ENCODE measurements at places on chromosomes 7 and 10.

- no peak for DNase-seq
These were observed 57.0 kb downstream of the YKT6 start for GRCh38 chr7:44257618-44258422.

DNA sequence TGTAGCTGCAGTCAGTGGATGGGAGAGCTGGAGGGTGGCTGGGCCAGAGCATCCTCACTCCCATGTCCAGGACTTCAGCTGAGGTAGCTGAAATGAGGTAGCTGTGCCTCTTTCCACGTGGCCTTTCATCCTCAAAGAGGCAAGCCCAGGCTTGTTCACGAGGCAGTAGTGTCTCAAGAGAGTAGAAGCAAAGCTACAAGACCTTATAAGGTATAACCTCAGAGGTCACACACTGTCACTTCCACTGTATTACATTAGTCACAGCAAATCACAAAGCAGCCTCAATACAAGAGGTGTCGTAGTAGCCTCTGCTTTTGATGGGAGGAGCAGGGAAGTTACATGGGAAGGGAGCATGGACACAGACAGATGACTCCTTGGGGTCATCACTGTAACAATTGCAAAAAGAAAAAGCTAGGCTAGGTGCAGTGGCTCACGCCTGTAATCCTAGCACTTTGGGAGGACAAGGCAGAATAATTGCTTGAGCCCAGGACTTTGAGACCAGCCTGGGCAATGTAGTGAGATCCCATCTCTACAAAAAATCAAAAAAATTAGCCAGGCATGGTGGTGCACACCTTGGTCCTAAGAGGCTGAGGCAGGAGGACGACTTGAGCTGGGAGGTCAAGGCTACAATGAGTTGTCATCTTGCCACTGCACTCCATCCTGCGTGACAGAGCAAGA is 97.5 kb downstream of the SKIDA1 start:
- no peak for DNase-seq

DNA sequence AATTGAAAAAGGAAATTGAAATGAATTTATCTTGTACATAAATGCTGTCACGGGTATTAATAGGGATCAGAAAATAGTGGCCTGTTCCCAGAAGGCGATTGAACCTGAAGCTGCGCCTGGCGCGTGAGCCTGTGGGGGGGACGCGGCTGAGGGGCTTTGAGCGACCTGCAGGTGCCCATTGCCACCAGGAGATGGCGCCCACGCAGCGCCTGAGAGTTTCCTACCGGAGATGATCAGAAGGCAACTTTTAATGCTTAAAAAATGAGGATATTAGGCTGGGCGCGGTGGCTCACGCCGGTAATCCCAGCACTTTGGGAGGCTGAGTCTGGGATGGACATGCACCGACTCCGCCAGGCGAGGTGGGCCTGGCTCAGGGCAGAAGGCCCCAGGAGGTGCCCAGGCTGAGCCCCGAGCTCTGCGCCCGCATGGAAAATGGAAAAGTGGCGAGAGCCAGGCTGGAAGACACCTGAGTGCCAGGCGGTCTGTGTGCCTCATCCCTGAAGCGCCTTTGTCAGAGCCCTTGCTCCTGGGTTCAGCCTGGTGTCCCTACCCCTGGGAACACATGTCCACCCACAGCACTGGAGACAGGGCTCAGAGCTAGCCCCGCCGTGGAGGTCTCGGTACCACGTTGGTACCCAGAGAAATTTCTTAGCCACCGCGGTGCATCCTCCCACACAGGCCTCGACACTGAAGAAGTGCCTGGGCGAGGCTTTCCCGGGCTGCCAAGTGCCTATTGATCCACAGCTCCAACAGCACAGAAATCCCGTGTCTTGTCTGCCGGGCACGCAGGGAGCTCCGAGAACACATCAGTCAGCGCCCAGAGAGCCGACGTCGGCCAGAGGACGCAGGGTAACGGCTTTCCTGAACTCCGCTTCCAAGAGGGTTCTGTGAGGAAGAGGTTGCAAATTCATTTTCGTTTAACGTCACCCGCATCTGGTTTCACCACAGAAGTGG is 117.4 kb downstream of the INPP5A start:
- DNase-seq, result peak; percentile 60

- no peak for DNase-seq
These were observed 388.2 kb upstream of the TEX47 start for GRCh38 chr7:89183712-89184111.

GRCh38 chr7:68288144-68288593 is 1291.5 kb downstream of the TYW1 start:
- no peak for DNase-seq

DNA sequence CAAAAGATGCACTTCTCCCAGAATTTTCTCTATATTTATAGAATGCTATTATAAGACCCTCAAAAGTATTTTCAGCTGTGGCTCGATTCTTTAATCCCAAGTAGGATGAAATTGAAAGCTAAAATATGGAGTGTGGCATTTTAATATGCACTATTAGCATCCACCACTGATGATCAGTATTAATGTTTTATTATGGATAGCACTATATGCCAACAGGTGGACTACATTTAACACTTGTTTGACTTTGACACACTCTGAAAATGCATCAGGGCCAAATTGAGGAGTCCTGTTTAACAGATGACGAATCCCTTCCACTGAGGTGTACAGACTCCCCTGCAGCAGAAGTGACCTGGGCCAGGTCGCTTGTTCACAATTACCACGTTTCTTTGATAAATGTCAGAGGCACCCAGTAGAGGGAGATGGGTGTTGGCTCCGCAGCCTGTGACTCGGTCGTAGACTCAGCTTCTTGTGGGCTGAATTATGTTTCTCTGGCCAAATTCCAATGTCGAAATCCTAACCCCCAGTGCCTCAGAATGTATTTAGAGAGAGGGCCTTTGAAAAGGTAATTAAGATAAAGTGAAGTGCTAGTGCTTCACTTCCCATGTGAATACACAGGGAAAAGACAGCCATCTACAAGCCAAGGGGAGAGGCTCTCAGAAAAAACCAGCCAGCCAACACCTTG is 48.1 kb downstream of the WIPF3 start:
- no peak for DNase-seq

GRCh38 chr7:87635921-87636320 is 7.7 kb downstream of the RUNDC3B start:
- DNase-seq, result no peak

DNA sequence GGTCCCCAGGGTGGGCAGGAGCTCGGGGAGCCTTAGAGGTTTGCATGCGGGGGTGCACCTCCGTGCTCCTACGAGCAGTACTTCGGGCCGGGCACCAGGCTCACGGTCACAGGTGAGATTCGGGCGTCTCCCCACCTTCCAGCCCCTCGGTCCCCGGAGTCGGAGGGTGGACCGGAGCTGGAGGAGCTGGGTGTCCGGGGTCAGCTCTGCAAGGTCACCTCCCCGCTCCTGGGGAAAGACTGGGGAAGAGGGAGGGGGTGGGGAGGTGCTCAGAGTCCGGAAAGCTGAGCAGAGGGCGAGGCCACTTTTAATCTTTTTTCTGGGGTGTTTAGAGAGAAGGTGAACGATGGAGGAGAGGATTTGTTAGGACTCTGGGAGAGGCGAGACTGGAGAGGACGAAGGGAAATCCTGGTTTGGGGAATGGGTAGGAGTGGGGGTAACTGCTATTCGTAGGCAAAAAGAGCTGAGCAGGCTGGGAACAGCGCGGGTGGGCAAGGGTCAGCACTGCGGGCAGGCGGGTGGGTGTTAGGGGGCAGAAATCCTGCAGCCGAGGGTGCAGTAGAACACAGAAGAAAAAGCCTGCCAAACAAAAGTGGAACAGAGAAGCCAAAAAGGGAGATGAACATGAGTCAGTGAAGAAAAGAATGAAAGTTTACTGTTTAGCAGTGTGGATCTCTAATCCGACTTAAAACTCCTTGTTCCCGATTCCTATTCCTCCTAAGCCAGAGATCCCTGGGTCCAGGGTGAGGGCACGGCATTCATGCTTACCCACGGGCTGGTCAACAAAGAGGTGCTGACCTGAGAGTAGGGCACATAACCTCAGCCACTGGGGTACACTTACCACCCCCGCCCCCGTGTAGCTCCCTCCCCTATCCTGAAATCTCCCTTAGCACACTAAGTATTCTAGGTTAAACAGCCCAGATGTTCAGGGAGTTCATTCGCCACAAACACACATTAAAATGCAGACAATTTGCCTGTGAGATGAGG is 26.9 kb downstream of the PRSS2 start:
- DNase-seq, result no peak

- DNase-seq, result no peak
These were observed 31.9 kb downstream of the MICU1 start for GRCh38 chr10:72593963-72594362.

GRCh38 chr7:4479367-4480039 is 202.6 kb upstream of the FOXK1 start:
- DNase-seq, result peak; percentile 79

DNA sequence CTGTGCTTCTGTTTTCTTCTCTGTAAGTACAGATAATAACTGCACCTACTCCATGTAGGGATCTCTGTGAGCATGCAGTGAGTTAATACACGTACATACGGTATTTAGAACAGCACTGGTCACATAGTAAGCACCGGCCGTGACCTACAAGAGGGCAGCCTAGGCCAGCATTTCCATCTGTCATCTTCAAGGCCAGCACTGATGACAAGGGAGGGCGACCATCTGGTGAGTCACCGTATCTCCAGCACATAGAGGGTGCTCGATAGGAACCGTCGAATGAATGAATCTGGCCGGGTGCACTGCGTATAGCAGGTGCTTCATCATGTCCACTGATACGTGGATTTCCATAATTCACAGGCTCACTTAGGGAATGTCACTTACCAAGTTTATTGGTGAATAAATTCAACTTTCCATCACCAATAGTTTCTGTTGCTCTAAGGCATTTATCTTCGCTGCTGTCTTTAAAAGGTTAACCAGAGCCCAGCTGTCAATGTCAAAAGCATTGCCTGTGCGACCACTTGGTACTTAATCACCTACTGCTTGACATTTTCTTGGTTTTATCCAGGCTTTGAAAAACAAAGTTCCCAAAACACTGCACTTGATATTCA is 8.3 kb downstream of the NOD1 start:
- peak; percentile 19 for DNase-seq

GRCh38 chr7:117435475-117436043 is 8.3 kb upstream of the ASZ1 start:
- DNase-seq, result no peak

- no peak for DNase-seq
These were observed 147.3 kb downstream of the ZNF33B start for GRCh38 chr10:42491001-42491592.

GRCh38 chr10:24616536-24616935 is 107.2 kb downstream of the ARHGAP21 start:
- no peak for DNase-seq

DNA sequence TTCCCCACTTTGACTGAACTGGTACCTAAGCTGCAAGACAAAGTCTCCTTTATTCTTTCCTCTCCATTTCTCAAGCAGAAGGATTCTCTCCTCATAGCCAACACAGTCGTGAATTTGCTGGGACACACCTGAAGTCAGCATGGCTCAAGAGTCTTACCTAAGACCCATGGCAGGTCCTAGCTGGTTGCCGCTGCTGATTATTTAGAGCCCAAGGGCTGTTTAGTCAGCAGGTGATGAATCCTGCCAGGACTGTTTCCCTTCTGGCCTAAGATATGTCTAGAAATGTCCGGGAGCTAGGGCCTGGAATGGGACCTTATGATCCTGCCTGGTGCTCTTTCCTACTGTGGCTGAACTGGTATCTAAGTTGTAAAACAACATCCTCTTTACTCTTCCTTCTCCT is 82.8 kb downstream of the AHCYL2 start:
- no peak for DNase-seq

DNA sequence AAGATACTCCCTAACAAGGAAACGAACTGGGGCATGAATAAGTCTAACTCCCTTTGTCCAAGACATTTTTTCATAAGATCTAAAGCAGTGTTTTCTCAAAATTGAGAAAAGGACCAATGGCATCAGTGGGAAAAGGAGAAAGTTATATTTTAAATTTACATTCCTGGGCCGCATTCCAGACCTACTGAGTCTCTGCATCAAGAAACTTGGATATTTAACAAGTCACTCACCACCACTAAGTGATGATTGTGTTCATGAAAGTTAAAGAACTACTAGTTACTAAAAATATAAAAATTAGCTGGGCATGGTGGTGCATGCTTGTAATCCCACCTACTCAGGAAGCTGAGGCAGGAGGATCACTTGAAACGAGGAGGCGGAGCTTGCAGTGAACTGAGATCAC is 149.6 kb upstream of the MEOX2 start:
- DNase-seq, result no peak

GRCh38 chr10:69090685-69091084 is 2.8 kb downstream of the SRGN start:
- DNase-seq, result no peak

GRCh38 chr10:49309691-49310411 is 10.9 kb downstream of the C10orf71 start:
- no peak for DNase-seq

DNA sequence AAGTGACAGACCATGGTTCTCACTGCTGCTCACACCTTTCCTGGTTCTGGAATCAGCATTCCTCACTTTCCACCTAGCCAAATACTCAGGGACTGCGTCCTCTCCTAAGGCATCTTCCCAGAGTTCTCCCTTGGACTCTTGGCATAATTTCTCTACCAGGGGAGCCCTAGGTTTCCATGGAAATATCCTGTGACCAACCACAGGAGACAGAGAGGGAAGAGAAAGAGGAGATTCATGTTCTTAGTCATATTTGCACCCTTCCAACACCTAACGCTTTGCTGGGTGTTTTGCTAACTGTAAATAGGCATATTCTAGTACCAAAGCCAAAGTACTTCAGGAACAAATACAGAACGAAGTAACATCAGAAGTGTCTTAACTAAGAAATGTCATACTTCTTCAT is 28.6 kb downstream of the DENND11 start:
- DNase-seq, result no peak

GRCh38 chr10:51615764-51616298 is 83.6 kb downstream of the CSTF2T start:
- no peak for DNase-seq

DNA sequence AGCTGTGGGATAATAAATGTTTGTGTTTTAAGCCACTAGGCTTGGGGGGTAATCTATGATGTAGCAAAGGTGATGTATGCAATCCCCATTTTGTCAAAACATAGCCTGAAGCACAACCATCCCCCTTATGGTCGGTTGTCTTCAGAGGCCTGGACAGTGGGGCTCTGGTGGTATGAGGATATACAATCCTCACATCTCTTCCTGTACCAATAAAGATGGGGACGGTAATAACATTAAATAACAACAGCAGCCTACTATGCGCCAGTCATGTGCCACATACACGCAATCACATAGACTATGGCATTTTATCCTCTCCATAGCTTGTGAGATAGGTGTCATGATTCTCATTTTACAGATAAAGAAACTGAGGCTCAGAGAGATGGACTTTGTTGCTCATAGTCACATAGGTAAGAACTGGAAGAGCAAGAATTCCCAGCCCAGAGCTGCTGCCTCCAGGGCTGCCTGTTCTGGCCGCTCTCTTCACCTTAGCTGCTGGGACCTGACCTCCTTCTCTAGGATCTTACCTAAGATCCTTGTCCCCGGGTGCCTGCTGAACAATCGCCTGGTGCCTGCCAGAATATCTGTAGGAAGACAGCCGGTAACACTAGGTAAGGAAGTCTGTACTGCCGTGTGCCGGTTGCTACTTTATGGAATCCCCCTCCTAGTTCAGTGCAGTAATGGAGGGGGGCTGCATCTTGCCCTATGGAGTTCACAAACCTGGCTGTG is 108.6 kb downstream of the ARHGAP22 start:
- DNase-seq, result no peak
